Fibroblast of lung (primary cell): ENCODE measurements at places on chromosomes 2 and 18.

GRCh38 chr2:183222751-183223150 is 98.5 kb downstream of the NUP35 start:
- no peak for DNase-seq

DNA sequence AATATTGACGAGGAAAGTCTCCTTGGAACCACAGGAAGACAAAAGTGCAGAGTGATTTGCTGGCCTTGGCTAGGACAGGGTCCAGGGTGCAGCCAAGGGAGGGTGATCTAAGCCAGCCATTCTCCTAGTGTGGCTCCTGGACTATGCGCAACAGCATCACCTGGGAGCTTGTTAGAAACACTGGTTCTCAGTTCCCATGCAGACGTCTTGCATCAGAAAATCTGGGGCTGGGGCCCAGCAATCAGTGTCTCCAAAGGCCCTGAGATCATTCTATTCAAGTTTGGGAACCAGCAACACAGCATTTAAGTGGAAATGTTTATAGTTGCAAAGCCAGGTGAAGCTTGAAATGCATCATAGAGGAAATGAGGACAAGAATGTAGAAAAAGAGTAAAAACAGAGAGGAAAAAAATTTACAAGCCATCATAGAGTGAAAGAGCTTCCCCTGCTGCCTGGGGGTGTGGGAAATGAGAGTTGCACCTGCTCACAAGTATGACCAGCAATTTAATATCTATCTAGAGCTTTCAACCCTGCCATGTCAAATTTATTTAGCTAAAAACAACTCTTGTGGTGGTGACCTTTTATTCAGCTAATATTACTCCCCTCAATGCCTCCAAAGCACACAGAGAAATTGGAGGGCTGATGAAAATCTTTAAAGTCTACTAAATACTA is 54.4 kb upstream of the SEC11C start:
- no peak for DNase-seq

GRCh38 chr2:151137526-151137925 is 124.1 kb downstream of the RBM43 start:
- no peak for DNase-seq

DNA sequence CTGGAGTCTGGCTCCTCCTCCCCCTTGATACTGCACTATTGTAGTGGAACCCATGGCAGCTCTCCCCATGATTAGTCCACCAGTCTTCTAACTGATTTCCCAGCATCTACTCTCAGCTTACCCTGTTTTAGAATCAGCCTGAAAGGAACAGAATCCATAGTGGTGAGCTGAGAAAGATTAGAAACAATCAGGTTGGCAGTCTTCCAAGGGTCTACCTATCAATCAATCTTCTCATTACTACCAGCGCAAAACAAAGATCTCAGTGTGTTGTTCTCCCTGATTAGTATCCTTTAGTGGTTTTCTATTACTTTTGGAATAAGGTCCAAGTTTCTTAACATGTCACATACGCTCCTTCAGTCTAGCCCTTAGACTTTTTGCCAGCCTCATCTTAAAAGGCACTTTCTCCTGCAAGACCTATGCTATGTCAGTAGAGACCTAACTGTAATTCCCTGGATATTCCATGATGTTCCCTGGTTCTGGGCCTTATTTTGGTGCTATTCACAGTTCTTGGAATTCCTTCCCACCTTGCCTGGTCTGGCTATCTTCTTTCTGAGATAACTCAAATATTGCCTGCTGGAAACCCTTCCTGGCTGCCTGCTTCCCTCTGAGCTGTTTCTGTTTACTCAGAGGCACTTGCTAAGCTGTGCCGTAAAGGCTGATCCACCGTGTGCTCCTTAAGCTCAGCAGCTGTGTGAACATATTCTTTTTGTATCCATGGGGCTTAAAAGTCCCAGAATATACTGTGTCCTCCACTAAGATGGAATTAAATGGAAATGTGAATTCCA is 32.6 kb downstream of the LAMA3 start:
- no peak for DNase-seq

DNA sequence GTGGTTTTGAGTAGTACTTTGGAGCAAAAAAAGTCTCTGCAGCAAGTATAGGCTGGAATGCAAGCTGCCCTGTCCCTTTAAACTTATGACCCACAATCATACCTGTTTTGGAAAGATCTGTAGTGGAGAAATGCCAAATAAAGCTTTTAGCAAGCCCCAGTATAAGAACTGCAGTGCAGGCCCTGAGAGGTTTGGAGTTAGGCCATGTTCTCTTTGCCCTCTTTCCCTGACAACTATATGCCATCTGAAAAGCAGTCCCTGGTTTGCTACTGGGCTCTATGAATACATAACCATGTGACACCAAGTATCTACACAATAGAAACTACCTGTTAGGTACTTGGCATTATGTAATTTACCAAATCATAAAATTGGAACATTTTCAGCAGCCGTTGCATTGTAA is 267.4 kb upstream of the HNMT start:
- no peak for DNase-seq

DNA sequence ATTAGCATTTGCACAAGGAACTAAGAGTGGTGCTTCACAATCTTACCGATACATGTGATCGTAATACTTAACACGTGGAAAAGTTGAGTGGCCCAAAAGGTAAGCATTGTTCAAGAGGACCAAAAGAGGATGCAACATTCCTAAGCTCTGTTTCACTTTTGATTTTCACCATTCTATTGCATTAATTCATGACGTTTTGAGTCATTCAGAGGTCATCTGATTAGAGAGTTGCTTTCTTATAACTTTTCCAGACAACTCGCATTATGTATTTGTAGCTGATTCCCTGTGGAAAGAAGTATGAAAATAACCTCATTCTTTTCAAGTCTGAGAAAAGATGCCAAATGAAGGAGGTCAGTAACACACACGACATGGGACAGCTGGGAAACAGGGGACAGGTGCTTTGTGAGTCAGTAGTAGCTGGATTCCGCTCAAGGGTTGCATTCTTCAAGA is 344.4 kb downstream of the RND3 start:
- peak; percentile 66 for DNase-seq

GRCh38 chr2:225865468-225865867 is 466.0 kb downstream of the NYAP2 start:
- DNase-seq = peak; percentile 31

GRCh38 chr2:62406573-62407043 is 99.4 kb downstream of the TMEM17 start:
- no peak for DNase-seq

DNA sequence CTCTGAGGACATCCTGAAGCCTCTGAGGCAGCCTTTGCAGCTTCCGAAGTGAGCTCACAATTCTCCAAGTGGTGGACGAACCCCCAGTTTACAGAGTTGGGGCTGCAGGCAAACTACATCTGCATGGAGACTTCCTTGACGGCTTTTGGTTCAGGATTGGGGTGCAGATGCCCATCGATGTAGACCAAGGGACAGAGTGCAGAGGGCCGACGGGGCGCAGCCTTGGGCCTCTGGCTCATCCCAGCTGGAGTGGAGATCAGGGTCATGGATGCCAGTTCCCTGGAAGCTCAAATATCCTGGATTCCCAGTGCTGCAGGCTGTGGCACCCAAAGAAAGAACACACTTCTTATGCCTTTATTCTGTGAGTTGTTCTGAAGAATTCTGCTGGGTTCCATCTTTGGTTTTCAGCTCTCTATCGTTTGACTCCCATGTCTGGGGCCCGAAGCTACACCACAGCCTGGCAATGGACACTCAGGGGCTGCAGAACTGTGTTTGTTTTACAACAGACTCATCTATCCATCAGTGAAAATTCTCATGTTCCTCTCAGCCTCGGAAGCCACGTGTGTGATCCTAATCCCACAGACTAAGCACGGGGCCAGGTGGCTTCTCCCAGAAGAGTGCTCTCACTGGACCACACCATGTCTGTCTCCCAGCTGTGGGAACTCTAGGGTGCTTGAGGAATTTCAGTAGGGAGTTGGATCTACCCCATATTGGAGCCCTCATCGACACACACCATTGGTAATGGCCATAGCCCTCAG is 414.1 kb upstream of the MYT1L start:
- no peak for DNase-seq

GRCh38 chr2:151669585-151670081 is 64.6 kb downstream of the NEB start:
- DNase-seq = no peak

DNA sequence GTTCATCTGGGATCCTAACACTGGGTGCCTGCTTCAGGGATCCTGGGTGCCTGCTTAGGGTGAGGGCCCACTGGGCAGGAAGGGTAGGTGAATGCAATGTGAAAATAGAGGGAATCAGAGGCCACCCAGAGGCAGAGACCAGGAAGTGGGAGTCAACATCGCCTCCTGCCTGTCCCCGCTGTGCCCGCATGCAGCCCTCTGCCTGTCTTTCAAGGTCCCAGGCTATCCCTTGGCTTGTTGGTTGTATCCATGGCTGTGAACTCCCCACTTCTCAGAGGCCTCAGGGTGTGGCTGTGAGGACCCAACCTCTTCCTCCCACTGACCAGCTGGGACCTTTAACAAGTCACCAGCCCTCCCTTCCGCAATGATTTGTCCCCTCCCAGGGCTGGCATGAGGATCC is 26.5 kb downstream of the PSD4 start:
- no peak for DNase-seq

DNA sequence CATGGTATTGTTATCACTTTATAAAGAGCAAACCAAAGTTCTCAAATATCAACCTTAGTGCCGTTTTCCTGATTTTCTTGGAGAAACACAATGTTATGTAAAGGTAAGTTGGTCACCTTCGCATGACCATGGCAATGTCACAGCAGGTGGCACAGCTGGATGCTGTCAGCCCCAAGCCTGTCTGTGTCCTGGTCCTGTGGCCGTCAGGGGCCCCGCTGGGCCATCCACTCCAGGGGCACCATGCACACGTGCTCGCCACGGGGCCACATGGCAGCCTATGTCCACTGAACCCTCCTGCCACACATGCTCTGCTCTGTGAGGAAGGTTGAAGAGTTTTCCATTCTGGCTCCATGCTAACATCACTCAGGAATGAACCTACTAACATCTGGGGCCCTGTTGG is 85.9 kb downstream of the EIPR1 start:
- DNase-seq = no peak
